NCI-H2227 treated with DMSO at 0.1 percent for 48 hours (cell line): ENCODE measurements at places on chromosomes 3 and 15.
A peak's percentile ranks its signal among the peaks of the same experiment; 100 is the strongest.

DNA sequence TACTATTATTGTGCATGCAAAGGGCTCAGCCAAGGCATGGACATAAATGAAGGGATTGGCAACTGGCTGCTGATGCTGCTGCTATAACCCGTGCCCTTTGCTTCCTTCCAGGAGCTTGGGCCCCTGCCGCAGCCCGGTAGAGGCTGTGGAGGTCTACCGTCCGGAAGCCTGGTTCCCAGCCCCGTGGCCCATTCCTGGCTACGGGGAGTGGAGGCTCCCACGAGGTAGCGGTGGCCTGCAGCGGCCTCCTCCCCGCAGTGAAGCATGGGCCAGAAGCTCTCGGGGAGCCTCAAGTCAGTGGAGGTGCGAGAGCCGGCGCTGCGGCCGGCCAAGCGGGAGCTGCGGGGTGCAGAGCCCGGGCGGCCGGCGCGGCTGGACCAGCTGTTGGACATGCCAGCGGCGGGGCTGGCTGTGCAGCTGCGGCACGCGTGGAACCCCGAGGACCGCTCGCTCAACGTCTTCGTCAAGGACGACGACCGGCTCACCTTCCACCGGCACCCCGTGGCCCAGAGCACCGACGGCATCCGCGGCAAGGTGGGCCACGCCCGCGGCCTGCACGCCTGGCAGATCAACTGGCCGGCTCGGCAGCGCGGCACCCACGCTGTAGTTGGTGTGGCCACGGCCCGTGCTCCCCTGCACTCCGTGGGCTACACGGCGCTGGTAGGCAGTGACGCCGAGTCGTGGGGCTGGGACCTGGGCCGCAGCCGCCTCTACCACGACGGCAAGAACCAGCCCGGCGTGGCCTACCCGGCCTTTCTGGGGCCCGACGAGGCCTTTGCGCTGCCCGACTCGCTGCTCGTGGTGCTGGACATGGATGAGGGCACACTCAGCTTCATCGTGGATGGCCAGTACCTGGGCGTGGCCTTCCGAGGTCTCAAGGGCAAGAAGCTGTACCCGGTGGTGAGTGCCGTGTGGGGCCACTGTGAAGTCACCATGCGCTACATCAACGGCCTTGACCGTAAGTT, 15.0 kb downstream of the SPSB4 start:
- DNase-seq, result no peak

GRCh38 chr3:116958291-116958690, 248.7 kb downstream of the TUSC7 start:
- no peak for DNase-seq

DNA sequence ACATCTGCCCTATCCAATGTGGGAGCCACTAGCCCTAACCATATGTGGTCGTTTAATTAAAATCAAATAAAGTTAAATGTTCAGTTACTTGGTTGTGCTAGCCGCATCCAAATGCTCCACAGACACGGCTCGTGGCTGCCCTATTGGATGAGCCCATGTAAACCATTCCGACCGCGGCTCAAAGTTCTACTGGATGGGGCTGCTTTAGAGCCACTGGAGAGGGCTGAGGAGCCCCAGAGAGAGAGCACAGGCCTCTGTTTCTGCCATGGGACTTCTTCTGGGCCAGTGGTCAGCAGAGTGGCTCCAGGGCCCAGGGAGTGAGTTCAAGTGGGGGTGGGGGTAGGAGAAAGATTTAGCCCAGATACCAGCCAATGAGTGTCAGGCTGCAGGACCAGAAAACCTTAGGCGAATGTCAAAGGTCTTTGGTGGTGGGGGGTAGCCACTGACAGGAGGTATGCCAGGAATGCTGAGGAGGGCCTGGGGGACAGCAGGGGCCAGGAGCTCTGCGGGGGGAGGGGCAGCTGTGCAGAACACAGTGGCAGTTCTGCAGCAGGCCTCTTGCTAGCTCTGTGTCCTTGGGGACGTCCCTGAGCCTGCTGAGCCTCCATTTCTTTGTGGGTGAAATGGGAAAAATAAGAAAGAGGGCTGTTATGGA, 30.1 kb downstream of the SPSB4 start:
- no peak for DNase-seq

- DNase-seq, result no peak
Measured at GRCh38 chr15:40247406-40247971, 8.6 kb downstream of the PAK6 start.

DNA sequence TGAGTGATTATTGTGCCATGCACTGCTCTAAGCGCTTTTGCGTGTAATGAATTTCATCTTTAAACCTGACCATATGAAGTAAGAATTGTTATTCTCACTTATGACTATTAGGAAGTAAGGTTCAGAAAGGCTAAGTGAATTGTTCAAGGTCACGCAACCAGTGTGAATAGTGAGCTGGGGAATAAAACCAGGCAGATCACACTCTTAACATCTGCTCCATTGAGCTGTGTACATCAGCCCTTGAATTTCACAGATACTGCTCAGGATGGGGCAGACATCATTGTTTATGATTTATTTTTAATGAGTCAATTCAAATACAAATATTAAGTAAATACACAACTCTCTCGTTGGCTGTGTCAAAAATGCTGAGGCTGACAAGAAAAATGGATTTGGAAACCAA, 184.5 kb downstream of the FNDC3B start:
- DNase-seq, result no peak

DNA sequence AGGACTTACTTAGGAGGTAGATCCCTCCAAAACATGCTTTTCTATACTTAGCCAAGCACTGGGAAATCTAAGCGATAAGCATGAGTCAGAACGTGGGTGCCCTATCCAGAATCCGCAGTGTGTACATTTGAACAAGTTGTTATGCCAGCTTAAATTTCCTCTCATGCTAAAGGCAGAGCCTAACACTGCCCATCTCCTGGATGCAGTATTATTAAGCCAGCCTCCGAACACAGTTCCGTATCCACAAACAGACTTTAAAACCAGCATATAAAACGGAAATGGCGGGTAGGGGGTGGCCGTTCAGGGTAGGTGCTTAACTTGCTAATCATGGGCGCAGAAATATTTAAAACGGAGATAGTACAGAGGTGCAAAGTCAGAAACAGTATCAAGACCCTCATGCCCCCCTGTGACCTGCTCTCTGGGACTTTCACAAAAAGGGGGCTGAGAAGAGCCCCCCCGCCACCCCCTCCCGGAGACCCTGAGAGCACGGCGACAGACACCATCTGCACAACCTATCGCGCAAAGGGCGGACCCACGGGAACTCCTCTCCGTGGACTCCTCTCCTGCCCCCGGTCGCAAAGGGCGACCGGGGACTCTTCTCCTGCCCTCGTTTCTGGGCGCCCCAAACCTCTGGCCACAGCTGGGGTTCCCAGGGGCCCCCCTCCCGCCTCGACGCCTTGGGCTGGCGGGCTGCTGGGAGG, 889 bp upstream of the LRRIQ4 start:
- DNase-seq, result peak; percentile 51

DNA sequence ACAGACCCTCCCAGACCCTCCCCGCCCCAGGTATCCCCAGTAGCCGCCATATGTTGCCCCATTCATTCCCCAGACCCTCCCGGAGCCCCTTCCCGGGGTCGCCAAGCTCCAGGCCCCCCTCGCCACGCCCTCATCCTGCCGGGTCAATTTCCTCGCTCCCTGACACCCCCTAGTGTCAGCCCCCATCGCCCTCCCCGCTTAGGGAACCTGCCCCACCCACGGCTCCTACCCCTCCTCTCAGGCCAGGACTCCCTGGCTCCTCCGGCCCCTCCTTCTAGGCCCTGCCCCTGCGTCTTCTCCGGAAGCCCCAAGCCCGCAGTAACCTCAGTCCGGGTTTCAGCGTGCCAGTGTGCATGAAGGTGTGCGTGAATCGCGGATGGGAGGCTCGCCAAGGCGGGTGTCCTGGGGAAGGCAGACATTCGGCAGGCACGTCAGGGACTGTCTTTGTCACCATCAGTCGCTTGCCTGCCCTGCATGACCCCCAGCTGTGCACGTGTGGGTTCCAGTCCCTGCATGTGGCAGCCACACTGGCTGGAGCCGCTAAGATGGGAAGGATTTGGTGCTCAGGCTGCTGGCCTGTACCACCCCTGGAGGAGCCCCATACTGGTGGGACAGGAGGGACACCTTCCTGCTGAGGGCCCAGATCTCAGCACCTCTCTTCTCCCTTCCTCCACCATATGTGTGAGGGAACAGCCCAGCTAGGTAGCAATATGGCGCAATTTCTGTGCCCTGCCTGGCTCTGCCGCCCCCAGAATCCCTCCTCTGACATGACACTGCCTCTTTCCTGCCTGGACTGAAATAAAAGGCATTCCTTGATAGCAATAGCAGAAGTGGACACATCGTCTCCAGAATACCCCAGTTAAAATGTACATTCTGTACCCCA, 693 bp downstream of the DISP2 start:
- no peak for DNase-seq

- DNase-seq, result no peak
Measured at GRCh38 chr3:185931777-185932612, 5.8 kb downstream of the TRA2B start.

- no peak for DNase-seq
Measured at GRCh38 chr3:110077093-110077492, 739.7 kb upstream of the DPPA4 start.

DNA sequence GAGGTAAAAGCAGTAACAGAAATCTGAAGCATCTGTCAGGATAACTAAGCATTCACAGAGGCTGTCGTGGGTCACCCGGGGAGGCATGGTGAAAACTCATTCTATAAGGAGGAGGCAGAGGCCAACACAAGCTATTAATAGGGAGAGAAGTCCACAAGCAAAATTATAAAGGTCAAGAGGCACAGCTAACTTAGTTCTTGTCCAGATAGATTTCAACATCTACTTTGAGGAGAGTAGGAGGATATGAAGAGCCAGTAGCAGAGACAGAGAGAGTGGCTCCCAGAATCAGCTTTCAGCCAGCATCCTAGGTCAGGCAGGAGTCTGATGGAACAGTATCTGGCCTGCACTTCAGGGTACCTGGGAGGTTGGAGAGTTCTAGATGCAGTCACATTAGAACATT, 95.3 kb downstream of the STAC start:
- DNase-seq, result no peak

GRCh38 chr3:8970971-8971589, 7.8 kb upstream of the RAD18 start:
- DNase-seq, result peak; percentile 49

GRCh38 chr15:54035616-54036015, 57.4 kb downstream of the UNC13C start:
- no peak for DNase-seq

- DNase-seq, result no peak
Measured at GRCh38 chr3:8550611-8551010, 49.0 kb downstream of the LMCD1 start.

- DNase-seq, result no peak
Measured at GRCh38 chr15:63287109-63287508, 9.7 kb downstream of the APH1B start.

DNA sequence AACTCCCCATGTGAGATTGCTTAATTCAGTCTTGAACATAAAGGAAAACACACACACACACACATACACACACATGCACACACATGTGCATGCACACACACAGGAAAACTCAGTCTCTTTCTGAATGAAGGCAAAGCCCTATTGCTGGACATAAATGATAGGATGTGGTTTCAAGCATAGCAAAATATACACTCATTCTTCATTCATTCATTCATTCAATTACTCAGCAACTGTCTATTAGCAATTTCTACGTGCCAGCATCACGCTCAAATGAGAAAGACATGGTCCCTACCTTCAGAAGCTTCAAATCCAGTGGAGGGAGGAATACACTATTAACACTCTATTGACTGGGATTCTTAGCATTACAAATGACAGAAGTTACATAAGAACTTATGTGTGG, 41.8 kb upstream of the UBE2E2 start:
- no peak for DNase-seq

- no peak for DNase-seq
Measured at GRCh38 chr15:38085931-38086568, 151.6 kb downstream of the TMCO5A start.

DNA sequence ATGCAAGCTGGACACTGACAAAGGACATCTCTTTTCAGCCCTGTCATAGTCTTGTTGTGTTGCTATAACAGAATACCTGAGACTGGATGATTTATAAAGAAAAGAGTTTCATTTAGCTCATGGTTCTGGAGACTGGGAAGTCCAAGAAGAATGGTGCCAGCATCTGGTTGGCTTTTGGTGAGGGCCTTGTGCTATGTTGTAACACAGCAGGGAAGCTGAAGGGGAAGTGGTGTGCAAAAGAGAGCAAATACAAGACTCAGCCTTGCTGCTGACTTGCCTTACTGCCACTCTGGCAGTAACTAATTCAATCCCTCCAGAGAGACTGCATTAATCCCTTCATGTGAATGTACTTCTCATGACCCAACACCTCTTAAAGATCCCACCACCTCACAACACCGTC, 356.3 kb upstream of the PROK2 start:
- DNase-seq, result no peak

GRCh38 chr15:29784413-29784812, 37.9 kb downstream of the TJP1 start:
- DNase-seq, result no peak

- DNase-seq, result no peak
Measured at GRCh38 chr15:49693498-49693897, 72.7 kb downstream of the DTWD1 start.

- DNase-seq, result no peak
Measured at GRCh38 chr3:98733053-98733811, 29.9 kb upstream of the ST3GAL6 start.

DNA sequence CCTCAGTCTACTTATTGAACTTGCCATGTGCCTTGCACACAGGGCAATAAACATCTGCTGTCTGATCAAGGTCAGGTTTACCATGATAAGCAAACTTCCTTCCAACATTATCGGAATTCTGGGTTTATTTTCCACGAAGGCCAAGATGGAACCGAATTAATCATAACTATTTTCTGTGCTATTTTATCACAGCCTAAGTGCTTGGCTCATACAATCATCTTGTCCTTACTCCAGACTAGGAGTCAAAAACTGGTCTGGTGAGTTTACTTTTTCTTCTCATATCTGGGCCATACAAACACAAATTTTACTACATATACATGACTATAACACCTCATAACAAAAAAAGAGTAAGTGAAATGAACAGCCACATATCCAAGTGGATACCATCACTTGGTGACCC, 2.3 kb downstream of the FBN1 start:
- no peak for DNase-seq

DNA sequence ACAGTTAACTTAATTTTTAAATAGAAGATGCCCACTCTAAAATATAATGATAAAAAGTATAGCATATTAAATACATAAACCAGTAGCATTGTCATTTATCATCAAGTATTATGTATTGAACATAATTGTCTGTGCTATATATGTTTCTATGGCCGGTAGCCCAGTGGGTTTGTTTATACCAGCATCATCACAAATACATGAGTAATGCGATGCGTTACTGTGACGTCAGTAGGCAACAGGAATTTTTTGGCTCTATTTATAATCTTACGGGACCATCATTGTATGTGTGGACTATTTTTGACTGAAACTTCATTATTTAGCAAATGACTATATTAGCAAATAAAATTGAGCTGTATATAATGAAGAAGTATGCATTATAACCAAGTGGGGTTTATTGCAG, 82.1 kb downstream of the FLNB start:
- no peak for DNase-seq

GRCh38 chr3:178475062-178475461, 61.2 kb upstream of the KCNMB2 start:
- DNase-seq, result no peak

GRCh38 chr15:84659904-84660781, 2.1 kb upstream of the NMB start:
- no peak for DNase-seq
